ENCODE measurements at places on chromosomes 3 and 15.
A peak's percentile ranks its signal among the peaks of the same experiment; 100 is the strongest.

GRCh38 chr3:50242381-50242770 lies 6.4 kb downstream of the GNAI2 start:
- DNase-seq, result no peak

DNA sequence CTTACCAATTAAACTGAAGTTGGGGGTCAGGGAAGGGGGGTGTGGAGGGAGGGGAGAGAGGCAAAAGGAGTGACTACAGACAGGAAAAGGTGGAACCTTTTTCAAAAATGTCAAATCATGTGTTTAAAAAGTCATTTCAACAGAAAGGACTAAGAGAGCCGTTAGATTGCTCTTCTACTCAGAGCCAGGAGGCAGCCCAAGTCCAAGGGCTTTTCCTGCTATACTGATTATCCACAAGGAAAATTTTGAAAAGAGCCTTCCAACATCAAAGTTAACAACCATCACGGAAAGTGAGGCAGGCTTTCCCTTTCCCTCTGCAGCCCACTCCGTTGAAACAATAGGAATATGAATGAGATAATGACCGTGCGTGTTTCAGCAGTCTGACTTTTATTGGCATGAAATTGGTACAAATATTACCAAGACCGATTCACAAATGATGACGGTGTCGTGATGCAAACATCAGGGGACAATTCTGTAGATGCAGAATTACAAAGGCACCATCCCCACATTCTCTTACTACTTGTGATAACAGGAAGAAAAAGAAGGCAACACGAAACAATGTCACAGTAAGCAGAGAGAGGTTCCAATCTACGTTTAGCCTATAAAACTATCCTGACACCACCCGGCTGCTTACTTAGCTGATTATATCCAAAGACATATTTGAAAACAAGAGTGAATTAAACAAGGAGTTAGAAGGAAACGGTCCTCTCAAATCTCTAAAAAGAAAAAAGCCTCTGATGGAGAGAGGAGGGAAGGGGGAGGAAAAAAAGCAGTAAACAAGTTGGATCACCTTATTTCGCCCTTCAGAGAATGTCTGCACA lies 453.7 kb downstream of the FOXP1 start:
- DNase-seq, result no peak

DNA sequence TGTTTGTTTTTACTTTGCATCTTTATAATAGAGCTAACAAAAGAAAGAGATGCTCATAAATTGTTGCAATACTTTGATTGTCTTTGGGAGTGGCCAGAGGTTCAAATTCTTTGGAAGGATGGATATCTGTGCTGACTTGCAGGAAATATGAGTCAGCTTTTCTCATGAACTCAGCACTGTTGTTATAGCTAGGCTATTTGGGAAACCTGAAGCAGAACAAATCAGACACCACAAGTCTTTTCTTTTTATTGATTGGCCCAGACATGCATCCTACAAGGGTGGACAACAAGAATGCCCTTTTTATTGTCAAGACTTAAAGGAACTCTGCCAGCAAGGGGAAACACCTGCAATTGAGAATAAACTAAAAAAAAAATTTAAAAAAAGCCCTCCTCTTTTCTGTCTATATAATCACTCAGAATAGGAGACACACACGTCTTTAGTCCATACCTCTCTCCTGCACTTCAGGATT lies 4.6 kb upstream of the DENND4A start:
- no peak for DNase-seq

- peak; percentile 48 for DNase-seq
These were observed at the start of gene SPSB4 for GRCh38 chr3:141050576-141051442. SPSB4 (plus strand) TSS chr3:141051347; CDS start chr3:141066105, 14,758 bp downstream.

GRCh38 chr15:100920516-100921135 lies 1.5 kb downstream of the LRRK1 start:
- no peak for DNase-seq

DNA sequence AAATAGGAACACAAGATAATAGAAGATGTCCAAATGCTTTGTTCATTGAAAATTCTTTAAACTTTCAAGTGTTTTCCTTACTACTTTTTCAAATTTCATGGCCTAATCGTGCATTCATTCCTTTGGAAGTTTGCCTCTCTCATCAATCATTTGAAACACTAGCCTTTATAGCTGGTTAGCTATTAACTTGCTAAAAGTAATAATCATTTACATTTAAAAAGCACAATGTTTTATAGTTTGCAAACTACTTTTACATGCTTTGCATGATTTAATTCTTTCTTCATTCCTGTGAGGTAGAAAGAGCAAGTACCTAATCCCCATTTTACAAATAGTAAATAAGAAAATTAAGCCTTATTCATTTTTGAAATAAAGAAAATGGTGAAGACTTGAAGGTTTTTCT lies 137.4 kb upstream of the SLC7A14 start:
- no peak for DNase-seq

DNA sequence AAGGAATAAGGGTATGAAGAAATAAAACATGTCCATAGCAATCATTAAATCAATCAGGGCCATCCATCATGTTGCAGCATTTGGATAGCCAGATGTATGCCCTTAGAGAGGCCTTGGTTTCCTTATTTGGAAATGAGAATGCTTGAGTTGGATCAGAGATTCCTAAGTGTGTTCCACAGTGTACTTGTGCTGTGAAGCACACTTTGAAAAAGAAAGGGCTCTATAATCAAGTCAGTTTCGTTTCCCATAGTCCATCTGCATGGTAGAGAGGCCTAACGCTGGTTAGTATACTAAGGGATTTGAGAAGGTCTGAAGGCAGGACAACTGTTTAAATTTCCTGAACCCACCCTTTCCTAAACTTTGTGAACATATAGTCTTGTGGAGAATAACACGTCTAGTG lies 30.9 kb downstream of the RBMS3 start:
- no peak for DNase-seq

DNA sequence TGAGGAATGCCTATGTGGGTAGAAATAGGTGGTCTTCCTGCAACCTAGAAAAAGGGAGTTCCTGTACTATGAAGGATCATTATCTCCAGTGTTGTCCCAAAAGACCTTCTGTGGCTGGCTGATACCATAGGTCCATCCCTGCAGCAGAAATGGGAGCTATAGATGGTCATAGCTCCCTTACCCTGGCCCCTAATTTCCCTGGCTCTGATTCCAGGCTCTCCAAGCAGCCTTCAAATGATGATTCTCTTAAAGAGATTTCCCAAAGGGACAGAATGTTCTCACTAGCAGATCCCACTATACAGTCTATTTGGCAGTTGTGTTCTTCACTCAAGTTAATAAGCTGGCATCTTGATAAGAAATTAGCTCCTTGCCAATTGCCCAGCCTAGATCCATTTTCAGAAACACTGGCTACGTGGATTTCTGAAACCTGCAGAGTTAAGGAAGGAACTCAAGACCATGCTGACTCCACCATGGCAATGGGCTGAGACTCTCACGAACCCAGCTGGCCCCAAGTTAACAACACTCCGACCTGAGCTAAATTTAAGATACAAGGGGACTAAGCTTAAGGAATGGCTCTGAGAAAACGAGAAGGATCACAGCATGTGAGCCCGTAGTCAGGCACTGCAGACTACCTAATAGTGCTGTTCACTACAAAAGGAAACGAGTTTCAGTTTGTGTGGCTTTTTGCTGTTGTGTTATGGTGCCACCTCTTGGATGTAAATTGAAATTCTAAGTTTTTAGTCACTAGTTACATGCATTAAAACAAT lies 11.4 kb downstream of the C15orf40 start:
- peak; percentile 13 for DNase-seq

GRCh38 chr3:172516318-172517214 lies 6.7 kb downstream of the TNFSF10 start:
- DNase-seq, result no peak

GRCh38 chr15:90624278-90624981 lies 92.7 kb upstream of the BLM start:
- DNase-seq, result no peak

DNA sequence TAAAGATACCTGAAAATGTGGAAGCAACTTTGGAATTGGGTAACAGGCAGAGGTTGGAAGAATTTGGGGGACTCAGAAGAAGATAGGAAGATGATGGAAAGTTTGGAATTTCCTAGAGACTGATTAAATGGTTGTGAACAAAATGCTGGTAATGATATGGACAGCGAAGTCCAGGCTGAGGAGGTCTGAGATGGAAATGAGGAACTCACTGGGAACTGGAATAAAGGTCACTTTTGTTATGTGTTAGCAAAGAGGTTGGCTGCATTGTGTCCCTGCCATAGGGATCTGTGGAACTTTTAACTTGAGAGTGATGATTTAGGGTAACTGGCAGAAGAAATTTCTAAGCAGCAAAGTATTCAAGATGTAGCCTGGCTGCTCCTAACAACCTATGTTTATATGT lies 13.0 kb downstream of the MITF start:
- no peak for DNase-seq

DNA sequence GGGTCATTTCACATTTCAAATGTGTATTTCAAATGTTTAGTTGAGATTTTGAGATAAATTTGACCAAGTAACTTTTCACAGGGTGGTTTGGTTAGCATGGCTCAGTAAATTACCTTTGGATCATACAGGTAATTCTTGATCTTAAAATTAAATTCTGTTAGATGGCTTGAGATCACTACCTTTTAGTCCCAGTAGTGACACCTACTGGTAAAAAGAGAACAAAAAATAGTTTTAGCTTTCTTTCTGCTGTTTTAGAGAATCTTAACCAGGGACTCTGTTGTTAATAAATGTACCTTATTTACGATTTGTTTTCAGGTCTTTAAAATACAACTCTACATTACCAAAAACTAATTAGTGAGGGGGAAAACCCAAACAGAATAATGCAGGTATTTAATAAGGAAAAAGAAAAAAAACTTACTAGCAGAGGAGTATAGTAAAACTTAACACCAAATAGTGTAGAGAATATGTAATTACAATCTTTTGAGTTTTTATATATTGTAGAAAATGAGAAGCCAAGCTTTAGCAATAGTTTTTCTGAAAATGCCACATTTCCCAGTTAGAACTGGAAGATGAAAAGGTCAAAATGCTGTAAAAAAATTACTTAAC lies 620.3 kb upstream of the AGTR1 start:
- peak; percentile 8 for DNase-seq

GRCh38 chr3:161014843-161015749 lies 90.1 kb downstream of the B3GALNT1 start:
- DNase-seq, result no peak

DNA sequence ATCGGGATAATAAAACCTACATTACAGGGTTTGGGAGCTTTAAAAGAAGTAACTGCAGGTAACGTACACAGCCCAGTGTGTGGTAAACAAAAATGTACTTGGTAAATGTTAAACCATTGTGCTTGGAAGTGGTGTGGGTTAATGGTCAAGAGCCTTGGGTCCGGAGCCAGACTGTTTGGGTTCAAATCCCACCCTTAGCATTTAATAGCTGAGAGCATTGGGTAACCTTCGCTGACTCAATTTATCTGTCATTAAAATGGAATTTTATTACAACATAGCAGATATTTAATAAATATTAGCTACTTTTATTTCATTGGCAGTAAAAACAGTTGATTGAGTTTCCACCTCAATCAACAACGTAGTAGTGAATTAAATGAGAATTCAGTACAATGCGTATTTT lies 1.5 kb downstream of the FSTL1 start:
- no peak for DNase-seq

GRCh38 chr3:128505771-128506170 lies 12.8 kb upstream of the GATA2 start:
- no peak for DNase-seq

DNA sequence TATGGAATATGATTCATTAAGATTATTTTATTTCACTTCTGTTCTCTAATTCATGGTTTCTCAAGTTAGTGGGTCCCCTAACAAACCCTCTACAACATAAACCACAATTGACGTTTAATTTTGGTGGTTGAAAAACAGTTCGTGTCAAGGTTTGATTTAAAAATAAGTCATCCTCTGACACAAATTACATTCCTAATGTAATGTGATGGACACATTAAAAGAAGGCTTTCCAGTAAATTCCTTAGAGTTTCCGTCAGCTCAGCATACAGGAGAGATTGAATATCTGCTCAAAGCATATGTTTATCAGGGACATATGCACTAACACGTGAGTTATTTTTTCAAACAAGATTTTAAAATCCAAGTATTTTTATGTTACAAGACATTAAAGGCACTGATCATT lies 626.5 kb upstream of the ADAMTS9 start:
- DNase-seq, result no peak

DNA sequence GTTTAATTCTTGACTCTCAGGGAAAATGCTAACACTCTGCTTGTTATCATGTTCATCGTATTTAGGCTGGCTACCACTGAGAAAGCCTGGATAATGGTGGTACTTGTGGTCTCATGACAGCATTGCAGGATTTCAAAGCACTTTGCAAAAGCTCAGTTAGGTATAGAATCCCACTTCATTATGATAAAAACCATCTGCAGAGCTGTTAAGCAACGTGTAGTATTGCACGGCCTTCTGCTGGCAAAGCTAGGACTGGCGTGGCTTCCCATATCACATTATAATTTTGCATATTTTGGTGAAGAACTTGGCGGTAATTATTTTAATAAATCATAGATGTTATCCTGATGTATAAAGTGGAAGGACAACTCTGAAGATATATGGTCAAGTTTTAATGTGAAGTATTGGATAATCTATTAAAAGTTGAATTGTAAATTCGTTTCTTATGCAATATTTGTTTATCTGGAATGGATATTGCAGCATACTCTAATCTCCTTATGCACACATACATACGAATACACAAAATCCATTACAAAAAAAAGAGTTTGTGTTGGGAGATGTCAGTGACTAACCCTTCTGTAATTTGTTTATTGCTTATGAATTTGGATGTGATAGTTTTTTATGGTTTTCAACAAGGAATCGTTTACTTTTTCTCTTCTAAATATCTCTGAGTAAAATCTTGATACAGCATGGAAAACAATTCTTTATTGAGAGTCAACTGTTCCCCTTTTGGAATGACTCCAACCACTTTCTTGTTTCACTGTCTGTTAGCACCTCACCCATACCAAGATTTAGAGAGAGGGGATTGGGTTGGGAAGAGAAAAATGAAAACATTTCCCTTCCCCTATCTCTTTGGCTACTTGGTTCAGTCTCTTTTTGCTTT lies 9.2 kb downstream of the RAB8B start:
- DNase-seq, result no peak

DNA sequence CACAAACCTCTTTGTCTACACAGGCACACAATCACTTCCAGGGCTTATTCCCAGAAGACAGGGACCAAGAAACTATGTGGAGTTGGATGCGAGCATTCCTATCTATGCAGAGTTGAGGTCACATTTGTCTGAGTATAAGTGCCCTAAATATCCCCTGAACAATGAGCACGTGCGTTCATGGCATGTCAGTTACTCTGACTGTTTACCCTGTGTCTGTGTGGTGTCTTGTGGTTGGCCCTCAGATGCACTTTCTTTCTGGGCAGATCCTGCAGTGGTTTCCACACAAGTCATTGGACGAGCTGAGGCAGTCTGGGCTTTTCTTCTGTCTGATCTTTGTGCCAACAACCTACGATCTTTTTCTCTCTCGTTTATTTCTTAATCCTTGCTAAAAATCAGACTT lies 134.5 kb downstream of the FBN1 start:
- no peak for DNase-seq

- DNase-seq, result no peak
These were observed 138.3 kb downstream of the TAFA4 start for GRCh38 chr3:68793759-68794701.

GRCh38 chr3:43872301-43872700 lies 181.6 kb downstream of the ABHD5 start:
- DNase-seq, result no peak

Measured in DMS79 treated with DMSO at 0.1 percent for 48 hours (cell line).